ENCODE measurements at places on chromosomes 5 and 9.

- no peak for DNase-seq
Observed at GRCh38 chr9:109488791-109489492, 9.2 kb downstream of the PTPN3 start.

DNA sequence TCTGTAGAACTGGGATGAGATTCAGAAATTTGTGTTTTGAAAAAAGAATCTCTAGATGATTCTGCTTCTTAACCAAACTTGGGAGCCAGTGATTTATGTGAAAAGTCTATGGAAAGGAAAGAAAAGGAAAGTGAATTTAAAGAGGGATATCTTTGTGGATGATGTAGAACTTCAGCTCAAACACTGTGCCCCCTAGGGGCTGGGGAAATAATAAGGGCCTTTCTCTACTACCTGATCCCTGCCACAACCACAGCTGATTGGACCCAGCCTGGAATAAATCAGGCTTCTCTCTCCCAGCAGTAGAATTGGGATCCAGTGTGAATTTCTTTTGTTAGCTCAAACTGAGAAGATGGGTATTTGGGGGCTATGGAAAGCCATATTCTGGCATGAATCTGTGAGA lies 155.0 kb downstream of the PRELID2 start:
- DNase-seq, result no peak

DNA sequence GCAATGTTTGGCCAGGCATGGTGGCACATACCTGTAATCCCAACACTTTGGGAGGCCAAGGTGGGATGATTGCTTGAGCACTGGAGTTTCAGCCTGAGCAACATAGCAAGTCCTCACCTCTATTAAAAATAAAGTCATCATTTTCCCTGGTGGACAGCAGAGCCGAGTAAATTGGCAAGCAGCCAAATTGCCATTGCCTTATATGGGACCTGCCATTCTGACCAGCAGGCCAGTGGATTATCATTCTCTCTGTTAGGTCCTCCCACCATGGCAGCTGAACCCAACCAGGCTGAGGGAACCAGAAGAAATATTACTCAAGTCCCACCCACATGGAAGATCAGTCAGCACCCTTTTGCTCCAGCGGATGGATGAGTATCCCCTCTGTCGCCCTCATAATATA lies 1829.9 kb downstream of the EFNA5 start:
- no peak for DNase-seq

GRCh38 chr5:35319333-35320002 lies 89.2 kb upstream of the PRLR start:
- DNase-seq, result no peak

DNA sequence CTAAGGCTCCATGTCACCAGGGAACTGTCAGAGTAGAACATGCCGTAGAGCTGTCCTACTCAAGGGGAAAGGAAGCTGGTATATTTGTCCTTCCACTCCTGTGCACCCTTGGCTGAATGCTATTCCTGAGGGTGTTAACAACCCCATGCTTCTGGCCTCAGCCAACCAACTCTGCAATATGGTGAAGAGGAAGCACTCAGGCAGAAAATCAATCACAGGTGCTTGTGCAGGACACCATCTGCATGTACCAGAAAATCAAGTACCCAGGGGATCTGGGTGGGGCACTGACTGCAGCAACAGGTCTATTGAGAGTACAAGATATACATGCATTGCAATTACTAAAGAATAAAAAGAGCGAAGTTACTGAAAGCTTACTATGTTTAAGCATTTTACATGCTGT lies 51.4 kb upstream of the NEK6 start:
- no peak for DNase-seq

- DNase-seq, result no peak
Observed at GRCh38 chr5:98891591-98891990, 37.2 kb downstream of the CHD1 start.

DNA sequence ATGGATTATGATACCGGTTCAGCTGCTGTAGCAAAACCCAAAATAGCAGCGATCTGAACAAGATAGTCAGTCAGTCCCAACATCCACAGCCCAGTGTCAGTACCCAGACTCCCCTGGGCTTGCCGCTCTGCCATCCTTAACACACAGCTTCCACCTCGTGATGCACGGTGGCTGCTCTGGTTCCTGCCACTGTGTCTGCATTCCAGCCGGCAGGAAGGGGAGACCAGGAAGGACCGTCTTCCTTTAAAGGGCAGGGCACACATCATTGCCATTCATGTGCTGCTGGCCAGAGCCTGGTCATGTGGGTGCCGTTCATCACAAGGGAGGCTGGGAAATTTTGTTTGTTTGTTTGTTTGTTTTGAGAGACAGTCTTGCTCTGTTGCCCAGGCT lies 131.0 kb upstream of the IER5L start:
- no peak for DNase-seq
